ENCODE measurements at places on chromosomes 16 and 17.

- DNase-seq = no peak
Measured at GRCh38 chr17:49249292-49249794, 18.8 kb upstream of the PHOSPHO1 start.

- DNase-seq = peak; percentile 57
Measured at GRCh38 chr17:49227436-49228261, 2.9 kb downstream of the PHOSPHO1 start.

DNA sequence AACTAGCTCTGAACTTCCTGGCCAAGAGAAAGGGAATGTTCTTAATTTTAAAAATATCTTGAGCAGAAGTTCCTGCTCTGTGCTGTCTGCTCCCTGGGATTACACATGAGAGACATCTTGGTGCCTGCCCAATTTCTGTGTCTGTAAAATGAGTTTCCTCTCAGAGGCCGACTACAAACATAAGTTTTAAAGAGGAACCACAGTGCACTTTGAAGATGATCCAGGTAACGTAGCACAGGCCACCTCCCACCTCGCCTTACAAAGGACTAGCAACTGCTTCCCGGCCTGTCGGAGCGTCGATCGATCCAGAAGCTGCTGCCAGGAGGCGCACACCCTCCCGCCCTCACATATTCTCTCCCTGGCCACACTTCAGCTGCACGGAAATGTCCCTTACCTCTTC, 55.0 kb upstream of the ATP2A3 start:
- no peak for DNase-seq

DNA sequence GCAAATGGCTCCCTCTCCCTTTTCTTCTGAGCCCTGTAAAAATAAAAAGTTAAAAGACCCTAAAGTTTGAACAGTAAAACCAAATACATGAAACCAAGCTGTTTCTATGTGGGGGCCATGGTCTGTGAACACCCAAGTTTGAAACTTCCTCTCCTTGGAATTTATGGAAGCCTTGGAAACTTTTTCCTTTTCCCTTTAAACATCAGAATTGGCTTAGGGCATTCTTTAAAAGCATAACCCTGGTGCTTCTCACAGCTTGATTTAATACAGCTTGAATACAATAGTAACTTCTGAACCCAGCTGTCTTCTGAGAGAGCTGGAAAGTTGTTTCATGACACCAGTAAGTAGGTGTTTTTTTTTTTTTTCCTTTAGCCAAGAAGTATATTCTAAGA, 26.5 kb downstream of the NKD1 start:
- no peak for DNase-seq

GRCh38 chr17:64056269-64057005, 36.0 kb upstream of the ICAM2 start:
- DNase-seq = no peak

GRCh38 chr17:7083592-7083991, 3.5 kb upstream of the CLEC10A start:
- DNase-seq = no peak

GRCh38 chr17:48064638-48065037, 16.5 kb downstream of the NFE2L1 start:
- no peak for DNase-seq

DNA sequence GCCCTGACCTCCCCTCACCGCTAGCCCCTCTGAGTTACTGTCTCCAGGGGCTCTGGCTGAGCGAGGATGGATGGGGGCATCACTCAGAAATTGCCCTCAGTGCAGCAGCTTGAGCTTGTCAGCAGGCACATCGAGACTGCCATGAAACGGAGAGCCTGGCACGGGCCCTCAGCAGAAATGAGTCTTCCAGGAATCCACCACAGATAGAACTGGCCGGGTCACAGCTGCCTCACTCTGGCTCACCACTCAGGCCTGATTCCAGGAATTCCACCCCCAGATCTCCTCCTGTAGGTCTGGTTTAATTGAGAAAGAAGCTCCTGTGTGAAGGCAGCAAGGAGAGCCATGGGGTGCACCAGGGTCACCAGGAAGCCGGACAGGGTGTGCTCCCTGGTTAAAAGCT, 85.5 kb downstream of the GSG1L start:
- no peak for DNase-seq

DNA sequence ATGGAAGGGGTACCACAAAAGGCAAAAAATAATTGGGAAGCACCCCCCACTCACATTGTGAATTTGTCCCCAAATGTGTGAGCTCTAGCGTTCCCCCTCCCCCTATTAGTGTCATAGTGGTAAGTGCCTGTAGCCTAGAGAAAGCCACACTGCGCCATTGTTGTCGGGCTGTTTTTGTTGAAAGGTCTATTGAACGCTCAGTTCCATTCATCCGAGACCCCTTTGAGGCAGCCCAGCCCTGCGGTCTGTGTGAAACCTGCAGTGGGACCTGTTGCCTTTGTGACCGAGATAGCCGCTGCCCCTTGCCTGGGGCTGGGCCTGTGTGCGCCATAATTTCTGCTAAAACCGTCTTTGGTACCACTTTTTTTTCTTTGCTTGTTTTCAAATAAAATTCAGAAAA, 3.0 kb downstream of the JPT2 start:
- no peak for DNase-seq

- DNase-seq = no peak
Measured at GRCh38 chr17:49822829-49823228, 25.0 kb downstream of the TAC4 start.
